ENCODE measurements at places on chromosomes 3 and 15. TPM values are rescaled to one million over a fixed set of nuclear protein-coding genes. Genes with fewer than 3 reads are reported as not detected.

GRCh38 chr3:105006164-105006563 lies 360.5 kb upstream of the ALCAM start:
- no peak for DNase-seq

DNA sequence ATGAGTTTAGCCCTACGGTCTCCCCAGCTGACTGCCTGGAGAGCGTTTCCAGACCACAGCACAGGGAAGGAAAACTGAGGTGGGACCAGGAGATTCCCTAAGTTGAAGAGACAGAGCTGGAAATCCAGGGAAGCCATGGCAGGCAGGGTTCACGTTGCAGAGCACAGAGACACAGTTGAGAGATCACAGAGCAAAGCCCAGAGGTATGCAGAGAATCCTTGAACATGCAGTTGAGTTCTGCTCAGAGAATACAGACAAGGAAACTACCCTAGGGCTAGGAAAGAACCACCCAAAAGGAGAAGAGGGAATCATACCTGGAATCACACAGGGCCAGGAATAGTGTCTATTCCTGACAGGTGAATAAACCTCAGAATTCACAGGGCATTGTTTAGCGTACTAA lies 14.3 kb downstream of the SLC28A1 start:
- DNase-seq, result no peak

DNA sequence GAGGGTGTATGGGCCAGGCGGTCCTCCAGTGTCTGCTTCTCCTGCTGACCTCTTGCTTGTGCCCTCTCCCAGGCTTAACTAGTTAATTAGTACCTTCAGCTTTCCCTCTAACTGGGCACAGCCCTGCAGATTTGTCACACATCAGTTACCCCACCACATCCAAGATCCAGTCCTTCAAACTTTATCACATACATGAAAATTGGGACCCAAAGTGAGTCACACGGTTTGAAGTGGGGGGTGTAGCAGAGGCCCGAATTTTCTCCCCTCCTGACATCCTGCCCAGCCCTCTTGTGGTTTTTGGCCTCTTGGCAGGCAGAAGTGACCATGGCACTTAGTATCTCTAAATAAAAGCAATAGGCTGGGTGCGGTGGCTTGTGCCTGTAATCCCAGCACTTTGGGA lies 3.9 kb downstream of the MAPKAPK3 start:
- DNase-seq, result no peak

DNA sequence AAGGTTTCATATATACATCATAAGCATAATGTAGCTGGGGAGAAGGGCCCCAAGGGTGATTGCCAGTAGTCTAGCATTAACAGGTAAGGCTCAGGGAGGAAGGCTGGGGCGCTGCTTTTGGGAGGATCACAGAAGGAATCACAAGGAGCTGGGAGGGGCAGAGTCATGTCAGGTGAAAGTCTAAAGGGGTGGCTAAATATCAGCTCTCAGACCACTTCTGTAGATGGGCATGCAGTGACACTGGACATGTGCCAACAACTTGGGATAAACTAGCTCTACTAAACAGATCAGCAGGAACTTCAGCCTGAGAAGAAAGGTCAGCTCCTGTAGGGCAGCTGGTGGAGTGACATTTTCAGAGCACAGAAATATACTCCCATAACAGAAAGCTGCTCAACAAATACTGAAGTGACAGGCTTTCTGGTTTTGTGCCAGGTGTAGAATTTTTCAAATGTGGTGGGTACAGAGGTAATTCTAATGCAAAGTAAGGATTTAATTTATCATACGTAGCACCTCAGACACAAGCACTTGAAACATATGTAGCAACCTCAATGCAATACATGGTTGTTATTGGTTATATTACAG lies 79.4 kb downstream of the PEX5L start:
- no peak for DNase-seq

DNA sequence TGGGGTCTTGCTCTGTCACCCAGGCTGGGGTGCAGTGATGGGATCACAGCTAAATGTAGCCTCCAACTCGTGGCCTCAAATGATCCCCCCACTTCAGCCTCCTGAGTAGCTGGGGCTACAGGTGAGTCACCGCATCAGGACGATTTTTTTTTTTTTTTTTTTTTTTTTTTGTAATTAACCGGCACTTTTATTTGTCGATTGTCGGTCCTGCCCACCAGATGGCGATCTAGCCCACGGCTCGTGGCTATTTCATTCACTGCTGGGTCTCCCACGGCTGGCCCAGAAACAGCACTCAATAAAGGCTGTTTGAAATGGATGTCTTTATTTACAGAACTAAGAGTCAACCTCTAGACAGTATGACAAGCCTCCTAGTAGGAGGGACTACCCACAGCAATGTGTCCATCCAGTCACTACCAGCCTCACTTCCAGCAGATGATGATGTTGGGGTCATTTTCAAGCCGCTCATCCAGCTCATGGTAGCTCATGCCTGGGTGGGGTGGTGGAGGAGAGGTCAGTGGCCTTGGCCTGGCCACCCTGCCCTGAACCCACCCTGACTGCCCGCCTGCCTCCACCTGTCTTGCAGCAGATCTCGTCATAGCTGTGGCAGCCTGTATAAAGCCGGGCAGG lies 1.8 kb upstream of the ZMYND10 start:
- DNase-seq, result no peak

- DNase-seq, result no peak
These were observed 27.0 kb upstream of the MUC4 start for GRCh38 chr3:195838714-195839113.

GRCh38 chr3:13509816-13510192 lies 29.7 kb downstream of the HDAC11 start:
- DNase-seq, result no peak

- no peak for DNase-seq
These were observed 214.6 kb downstream of the KCNAB1 start for GRCh38 chr3:156334841-156335545.

DNA sequence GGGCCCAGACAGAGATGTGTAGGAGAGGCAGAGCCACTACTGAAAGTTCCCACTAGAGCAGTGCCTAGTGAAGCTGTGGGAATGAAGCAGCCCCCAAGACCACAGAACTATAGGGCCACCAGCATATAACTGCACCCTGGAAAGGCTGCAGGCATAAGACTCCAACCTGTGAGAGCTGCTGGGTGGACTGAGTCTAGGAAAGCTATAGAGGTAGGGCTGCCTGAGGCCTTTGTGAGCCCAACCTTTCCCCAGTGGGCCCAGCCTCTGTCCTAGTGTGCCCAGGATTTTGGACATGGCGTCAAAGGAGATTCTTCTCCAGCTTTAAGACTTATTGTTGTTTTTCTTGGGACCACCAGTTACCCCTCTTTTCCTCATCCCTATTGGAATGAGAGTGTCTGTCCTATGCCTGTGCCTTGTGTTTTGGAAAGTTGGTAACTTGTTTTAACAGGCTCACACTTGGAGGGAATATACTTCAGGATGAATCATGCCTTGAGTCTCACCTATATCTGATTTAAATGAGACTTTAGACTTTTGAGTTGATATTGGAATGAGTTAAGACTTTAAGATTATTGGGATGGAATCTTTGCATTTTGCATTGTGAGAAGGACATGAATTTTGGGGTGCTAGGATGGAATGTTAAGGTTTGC lies 28.1 kb downstream of the SLMAP start:
- DNase-seq, result no peak

DNA sequence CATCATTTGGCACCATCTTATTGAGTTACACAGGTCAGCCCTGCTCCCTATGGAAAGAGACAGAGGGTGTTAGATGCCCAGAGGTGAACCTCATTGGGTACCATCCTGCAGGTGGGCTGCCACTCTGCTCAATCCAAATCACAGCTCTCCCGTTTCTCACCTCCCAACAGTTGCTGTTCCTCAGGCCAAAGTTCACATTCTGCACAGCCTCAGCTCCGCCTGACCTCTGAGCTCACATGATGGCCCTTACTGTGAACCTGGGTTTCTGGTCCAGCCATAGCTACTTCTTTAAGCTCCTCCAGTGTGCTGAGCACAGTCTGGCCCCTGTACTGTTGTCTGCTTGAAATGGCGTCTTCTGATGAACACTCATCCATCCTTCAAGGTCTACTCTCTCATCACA lies 47.8 kb downstream of the BTD start:
- no peak for DNase-seq

DNA sequence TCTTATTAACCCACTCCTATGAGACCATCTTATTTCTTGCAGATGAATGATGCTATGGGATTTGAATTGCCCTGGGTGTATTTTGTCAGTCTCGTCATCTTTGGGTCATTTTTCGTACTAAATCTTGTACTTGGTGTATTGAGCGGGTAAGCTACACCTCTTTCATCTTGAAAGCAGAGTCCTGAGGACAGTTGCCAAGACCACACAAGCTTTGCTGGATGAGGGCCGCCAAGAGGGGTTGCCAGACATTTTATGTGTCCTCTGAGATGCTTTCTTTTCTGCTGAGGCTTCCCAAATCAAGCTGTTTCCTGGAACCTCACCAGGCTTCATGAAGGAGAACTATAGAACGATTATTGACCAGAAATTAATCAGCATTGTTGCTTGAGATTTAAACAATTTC lies 173.2 kb downstream of the CHDH start:
- peak; percentile 22 for DNase-seq

DNA sequence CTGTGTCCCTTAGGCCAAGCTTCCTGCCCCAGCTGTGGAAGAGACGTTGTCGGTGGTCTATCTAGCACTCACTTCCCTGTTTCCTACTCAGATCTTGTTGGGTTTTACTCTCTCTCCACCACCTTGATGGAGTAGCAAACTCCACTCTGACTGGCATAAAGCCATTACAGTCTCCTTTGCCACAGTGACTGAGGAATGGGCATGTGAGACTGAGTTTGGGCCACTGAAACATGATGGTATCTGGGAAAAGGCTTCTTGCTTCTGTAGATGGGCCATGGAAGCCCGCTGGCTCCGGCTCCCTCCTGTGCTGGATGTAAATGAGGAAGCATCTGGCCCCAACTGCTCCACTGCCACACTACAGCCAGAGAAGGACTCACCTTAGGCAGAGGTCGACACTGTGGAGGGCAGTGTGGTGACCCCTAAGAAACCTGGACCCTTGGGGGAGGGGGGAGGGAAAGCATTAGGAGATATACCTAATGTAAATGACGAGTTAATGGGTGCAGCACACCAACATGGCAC lies 9.4 kb upstream of the CAMK1 start:
- no peak for DNase-seq

GRCh38 chr3:124032311-124032880 lies 40.5 kb upstream of the ROPN1 start:
- DNase-seq, result no peak

DNA sequence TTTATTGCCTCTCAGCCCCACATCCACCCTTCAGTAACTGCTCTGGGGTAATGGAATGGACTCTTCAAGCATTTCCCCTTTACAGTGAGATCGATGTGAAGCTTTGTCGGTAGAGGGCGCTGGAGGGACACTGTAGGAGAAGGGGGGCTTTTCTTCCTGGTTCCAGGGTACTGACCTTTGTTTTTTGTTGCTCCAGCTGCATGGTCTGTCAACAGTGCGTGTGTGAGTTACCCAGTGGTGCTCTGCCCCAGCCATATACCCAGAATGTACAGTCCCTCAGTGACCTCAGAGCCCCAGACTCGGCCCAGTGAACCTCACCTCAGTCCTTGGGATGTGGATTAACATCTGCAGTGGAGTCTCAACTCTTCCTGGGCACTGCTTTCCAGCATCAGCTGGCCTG lies 180.3 kb upstream of the TSC22D2 start:
- DNase-seq, result no peak

DNA sequence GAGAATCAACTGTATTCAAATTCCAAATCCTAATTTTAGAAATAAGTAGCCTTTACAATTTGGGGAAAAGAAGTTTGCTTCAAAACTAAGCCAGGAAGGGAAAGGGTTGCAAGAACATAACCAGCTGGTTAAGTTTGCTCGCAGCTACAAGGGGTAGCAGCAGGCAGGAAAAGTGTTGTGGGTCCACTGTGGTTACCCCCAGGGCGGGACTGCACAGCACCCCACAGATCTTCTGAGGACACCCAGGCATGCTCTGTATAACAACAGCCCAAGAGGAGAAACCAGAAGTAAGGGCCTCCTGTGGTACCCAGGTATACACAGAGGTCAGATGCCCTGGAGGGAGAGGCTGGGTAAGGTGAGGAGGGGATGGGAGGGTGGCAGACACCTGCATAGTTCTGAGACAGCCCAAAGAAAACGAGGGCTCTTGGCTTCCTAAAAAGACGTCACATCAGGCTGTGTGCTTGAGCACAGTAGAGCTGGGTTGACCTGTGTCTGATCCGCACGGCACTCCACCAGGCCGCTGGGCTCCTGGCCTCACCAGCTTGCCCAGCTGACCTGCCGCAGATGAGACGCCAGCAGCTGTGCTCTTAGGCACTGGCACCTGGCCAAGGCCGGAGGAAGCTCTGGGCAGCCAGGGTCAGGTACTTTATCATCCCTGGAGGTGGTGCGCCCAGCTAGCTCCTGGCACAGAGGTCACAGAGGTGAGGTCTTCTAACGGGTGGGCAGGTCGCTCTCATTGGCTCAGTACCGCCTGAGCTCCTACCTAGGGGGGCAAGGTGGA lies 81.8 kb upstream of the SNRPA1 start:
- DNase-seq, result no peak

DNA sequence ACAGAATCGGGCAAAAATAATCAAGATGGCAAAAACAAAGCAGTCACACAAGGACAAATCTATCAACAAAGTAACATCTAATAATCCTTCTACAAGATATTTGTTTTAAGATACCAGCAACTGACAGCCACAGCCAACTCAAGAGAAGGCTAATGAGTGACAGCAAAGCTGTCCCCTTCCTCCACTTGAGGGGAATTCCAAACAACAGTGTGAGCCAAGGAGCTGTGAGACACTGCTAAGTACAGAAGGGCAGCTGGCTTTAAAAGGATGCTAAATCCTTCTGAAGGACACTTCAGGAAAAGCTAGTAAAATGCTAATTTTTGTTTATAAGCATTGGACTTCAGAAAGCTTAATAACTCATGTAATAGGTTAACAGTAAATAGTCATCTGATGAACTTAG lies 120.3 kb upstream of the GOLGA8J start:
- DNase-seq, result no peak

DNA sequence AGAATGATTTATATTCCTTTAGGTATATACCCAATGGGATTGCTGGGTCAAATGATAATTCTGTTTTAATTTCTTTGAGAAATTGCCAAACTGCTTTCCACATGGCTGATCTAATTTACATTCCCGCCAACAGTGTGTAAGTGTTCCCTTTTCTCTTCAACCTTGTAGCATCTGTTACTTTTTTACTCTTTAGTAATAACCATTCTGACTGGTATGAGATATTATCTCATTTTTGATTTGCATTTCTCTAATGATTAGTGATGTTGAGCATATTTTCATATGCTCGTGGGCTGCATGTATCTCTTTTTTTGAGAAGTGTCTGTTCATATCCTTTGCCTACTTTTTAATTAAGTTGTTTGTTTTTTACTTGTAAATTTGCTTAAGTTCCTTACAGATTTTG lies 1264.2 kb downstream of the OTOL1 start:
- no peak for DNase-seq

Gene MRAS
- polyA plus RNA-seq, result 31.8 TPM

Gene LRTM1
- not detected for polyA plus RNA-seq

Gene LRRK1
- polyA plus RNA-seq, result 2.9 TPM

Gene ATP13A4
- polyA plus RNA-seq, result 1.3 TPM

Gene CAV3
- 0.42 TPM for polyA plus RNA-seq

Gene ARGFX
- polyA plus RNA-seq, result not detected

Gene CCR9
- polyA plus RNA-seq, result not detected

Gene FBXO40
- 0.04 TPM for polyA plus RNA-seq

Gene RTP1
- polyA plus RNA-seq, result not detected

Gene NXPE3
- polyA plus RNA-seq, result 6.2 TPM

Gene HESX1
- polyA plus RNA-seq, result 2.8 TPM

Gene CCNB2
- polyA plus RNA-seq, result 48.9 TPM

Gene A4GNT
- polyA plus RNA-seq, result 3.5 TPM

Gene BCHE
- polyA plus RNA-seq, result 47.1 TPM

Gene SHC4
- polyA plus RNA-seq, result 4.6 TPM

Gene GMPPB
- polyA plus RNA-seq, result 12.8 TPM
